Dermis microvascular lymphatic vessel endothelial cell (primary cell): ENCODE measurements at places on chromosomes 4 and X.

GRCh38 chr4:19807505-19807904, 444.2 kb upstream of the SLIT2 start:
- DNase-seq = peak; percentile 22

- no peak for DNase-seq
Observed at GRCh38 chrX:100586747-100587146, 2.0 kb downstream of the TNMD start.

DNA sequence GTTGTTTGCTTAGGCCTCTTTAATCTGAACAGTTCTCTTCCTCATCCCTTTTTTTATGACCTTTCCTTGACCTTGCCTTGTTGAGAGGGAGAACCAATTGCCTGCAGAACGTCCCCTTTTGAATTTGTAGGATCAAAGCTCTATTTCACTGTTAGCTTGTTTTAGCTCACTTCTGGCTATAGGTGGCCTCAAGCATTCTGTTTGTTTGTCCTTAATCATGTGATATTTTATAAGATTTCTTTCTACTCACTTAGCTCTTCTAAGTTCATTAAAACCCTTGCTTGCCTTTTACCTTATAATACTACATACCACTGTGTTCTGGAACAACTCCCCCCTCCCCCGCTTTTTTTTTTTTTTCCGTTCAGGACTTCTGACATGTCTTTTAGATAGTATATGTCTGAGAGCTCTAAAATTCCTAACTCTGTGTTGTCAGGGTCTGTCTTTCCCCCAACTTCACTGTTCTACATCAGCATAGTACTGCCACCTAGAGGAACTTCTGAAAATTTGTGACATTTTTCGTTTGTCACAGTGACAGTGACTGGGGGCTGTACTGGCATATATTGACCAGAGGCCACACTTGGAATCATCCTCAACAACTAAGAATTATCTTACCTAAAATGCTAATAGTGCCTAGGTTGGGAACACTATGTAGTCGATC, 128.5 kb downstream of the LARP7 start:
- peak; percentile 28 for DNase-seq

DNA sequence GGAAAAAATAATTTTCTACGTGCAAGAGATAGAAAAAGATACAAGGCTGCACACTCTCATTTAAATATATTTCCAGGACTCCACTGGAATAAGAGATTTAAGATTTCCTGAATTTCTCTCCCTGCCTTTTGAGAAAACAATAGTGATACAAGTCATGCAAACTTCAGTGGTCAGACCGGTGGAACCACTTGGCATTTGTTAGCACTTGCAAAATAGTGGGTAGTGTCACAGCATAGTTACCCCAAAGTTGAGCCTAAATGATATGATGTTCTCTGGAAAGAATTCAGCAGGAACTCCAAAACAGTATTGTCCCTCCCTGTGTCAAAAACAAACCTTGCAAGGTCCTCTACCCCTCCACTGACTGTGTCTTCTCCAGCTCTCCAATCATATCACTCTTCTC, 102.3 kb downstream of the ANKRD50 start:
- DNase-seq = no peak

GRCh38 chr4:155479835-155480234, 103.1 kb upstream of the MAP9 start:
- no peak for DNase-seq

DNA sequence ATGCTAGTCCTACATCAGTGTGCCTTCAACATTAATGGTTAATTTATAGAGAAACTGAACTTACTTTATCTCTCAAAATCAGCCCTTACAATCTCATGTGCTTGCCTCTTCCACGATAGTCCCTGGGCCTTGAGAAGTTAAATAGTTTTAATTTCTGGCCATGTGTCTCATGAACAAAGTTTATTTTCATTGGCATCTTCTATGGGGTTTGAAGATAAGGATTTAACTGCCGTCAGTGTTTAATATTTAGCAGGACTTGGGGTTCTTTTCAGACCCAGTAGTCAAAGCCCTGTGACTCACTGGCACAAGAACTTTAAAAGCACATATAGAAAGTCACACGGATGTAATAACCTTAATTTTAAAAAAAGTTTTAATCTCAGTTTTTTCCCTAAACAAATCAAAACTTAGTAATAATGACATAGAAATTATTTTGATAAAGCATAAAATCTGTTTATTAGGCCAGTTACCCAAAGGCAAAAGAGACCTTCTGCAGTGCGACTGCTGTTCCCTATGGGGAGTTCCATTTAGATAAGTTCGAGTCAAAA, 10.1 kb upstream of the MPP1 start:
- no peak for DNase-seq

GRCh38 chr4:25814301-25815136, 48.3 kb downstream of the SEL1L3 start:
- no peak for DNase-seq

- DNase-seq = no peak
Observed at GRCh38 chrX:40282946-40283660, 185.3 kb upstream of the BCOR start.

DNA sequence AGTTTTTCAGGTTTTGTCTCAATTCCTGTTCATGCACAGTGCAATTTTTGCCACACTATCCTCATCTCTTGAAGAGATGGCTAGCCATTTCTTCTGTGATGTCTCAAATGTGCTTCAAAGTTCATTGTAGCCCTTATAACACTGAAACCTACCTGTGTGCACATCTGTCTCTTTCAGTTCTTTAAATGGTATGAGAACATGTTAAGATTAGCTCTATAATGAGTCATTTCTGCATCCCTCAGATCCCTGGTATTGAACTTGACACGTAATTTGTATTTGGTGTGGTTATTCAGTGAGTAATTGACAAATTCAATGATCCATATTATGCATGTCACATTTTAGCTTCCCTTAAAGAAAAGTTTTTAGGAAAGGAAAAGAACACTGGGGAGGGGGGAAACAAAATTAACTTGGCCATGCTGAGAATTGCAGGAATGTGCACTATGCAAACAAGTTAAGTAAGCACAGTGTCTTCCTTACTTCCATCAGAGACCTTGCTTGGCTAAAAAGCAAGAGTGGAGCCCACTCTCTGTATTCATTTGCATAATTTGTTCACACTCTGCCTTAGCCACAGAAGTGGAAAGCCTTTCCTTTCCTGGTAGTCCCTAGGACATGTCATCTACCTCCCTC, 659.8 kb upstream of the MAGEB2 start:
- DNase-seq = no peak

DNA sequence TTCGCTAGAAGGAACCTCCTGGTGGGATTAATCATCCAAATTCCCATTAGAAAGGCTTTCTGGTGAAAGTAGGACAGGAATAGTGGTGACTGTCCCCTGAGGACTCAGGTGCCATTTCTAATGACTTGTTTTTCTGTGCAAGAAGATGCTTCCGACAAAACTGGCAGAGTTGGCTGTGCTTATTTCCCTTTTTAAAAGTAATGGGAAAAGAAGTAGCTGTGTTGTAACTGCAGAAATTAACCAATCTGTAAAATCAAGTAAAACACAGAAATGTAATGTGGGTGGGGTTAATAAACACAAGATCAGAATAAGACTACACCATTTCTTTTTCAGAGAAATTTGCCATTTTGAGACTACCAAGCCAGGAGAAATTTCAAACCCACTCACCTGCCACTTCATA, 55.0 kb upstream of the FAM9B start:
- DNase-seq = no peak

GRCh38 chr4:87857789-87858188, 25.0 kb downstream of the MEPE start:
- no peak for DNase-seq

- DNase-seq = peak; percentile 2
Observed at GRCh38 chrX:44828008-44828605, 15.7 kb upstream of the DUSP21 start.

- no peak for DNase-seq
Observed at GRCh38 chrX:9493936-9494335, 29.1 kb downstream of the TBL1X start.

- DNase-seq = peak; percentile 27
Observed at GRCh38 chrX:103211012-103211715, 3.7 kb upstream of the BEX4 start.

DNA sequence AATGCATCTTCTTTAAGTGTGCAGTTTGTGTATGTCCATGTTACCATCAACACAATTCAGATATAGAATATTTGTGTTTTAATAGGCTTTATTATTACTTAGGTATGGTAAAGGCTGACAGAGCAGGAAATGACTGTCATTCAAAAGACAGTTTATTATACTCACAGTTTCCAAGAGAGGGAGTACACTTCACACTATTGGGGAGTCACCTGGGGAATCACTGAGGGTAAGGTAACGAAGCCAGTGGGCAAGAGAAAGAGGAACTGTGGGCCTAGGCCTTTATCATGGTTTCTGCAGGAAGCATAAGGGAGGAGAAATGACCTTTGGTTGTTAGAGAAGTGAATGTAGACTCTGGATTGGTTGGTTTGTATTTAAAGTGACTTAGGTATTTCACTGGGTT, 235.1 kb upstream of the HCCS start:
- no peak for DNase-seq

DNA sequence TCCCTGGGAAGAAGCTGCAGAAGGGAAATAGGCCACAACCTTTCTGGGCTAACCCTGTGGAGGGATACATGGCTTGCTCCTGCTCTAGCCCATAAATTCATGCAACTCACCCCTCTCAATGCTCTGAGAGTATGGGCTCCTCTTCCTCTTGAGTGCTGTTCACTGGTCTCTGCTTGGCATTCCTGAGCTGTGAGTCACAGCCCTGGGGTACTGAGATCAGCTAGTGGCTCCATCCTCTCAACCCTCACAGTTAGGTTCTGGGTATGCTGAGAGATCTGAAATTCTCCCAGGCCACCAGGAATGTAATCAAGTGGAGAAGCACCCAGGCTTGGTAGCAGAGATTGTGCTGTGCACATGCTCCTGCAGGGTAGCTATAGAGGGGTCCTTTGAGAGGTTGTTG, 60.6 kb upstream of the SPANXN2 start:
- no peak for DNase-seq

DNA sequence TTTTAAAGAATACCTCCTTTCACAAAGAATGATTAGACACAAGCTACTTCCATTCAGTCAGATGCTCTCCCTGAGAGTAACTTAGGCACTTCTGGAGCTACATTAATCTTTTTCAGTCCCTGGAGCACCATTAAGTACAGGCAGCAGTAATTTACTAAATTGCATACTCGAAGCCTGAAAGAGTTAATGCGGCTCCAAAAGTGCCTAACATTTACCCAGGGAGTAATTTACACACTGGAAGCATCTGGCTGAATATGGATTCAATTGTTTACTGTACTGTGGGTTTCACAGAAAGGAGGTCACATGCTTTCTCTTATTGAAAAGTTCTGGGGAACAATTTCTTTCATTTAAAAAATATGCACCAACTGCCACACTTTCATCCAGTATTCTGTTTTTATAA, 260.8 kb upstream of the TENM3 start:
- no peak for DNase-seq

DNA sequence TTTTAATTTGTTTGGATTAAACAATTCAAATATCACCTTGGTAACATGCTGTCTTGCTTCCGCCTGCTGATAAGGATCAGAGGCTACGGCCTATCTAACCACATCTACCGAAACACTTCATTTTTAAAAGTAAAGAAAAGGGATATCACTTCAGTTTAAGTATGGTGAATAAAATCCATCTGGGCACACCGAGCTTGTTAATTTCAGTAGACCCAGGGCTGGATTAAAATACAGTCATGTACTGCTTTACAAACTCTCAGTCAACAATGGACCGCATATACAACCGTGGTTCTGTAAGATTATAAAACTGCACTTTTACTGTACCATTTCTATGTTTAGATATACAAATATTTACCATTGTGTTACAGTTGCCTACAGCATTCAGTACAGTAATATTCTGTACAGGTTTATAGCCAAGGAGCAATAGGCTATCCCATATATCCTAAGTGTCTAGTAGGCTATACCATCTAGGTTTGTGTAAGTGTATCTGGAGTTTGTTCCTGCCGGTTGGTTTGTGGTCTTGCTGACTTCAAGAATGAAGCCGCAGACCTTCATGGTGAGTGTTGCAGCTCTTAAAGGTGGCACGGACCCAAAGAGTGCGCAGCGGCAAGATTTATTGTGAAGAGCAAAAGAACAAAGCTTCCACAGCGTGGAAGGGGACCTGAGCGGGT, 40.0 kb downstream of the SEPTIN11 start:
- DNase-seq = no peak

DNA sequence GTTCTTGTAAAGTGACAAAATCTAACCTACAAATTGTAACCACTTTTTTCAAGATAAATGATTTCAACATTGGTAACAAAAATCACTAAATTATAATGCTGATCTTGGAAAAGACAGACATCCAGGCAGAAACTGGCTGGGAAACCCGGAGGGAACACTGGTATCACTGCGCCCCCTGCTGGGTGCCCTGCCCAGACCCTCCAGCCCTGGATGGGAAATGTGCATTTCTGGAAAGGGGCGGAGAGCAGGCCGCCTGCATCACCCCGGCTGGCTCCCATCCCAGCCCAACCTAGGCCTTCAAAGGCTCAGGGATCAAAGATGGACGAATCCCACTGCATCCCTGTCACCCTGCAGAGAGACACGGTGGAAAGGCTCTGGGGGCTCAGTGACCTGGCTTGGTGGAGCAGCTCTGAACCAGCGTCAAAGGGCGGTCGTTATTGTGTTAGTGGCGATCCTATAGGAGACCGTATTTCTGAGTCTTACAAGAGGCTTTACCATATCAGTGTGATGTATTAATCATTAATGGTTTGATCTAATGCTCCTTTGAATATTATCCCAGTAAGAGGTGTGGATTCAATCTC, 37.3 kb downstream of the ACOX3 start:
- DNase-seq = peak; percentile 52

GRCh38 chr4:78645853-78646757, 94.5 kb downstream of the ANXA3 start:
- peak; percentile 88 for DNase-seq

GRCh38 chr4:110793890-110794554, 171.1 kb upstream of the PITX2 start:
- no peak for DNase-seq

GRCh38 chrX:134161162-134161561, 75.8 kb upstream of the CCDC160 start:
- no peak for DNase-seq

GRCh38 chr4:92451782-92452181, 148.0 kb downstream of the GRID2 start:
- no peak for DNase-seq

DNA sequence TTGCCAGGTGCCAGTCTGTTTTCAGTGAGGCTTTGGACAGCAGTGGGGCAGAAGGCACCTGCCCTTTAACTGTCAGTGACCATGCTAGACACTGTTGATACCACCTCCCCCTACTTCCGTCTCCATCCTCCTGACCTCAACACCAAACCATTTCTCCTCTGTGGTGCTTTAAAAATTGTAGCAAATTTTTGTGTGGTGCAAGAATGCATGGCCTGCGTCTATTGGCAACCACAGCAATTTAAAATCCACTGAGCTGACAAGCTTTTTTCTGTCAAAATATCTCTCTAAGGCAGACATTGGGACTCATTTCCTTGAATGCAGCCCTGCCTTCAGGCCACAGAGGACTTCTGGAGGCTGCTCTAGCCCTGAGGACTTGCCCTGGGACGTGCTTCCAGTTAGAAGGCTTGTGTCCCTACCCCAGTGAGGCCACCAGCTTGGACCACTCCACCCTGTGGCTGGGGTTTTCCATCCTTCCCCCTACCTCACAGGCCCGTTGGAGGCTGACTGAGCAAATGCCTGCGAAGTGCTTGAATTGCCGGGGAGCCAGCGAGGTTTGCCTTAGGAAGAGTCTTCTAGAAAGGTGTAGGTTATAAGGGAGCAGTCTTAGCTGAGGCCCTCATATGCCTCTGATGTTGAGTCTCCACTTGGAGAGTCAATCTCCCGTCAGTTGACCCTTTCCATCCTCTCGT, 6.9 kb downstream of the PRRG3 start:
- DNase-seq = no peak

- DNase-seq = no peak
Observed at GRCh38 chr4:168723569-168723968, 226.7 kb downstream of the PALLD start.

- peak; percentile 40 for DNase-seq
Observed at GRCh38 chr4:185142912-185143600, at the start of gene SLC25A4. Gene SLC25A4, plus strand, starts transcription at chr4:185143266. Its CDS starts 107 bp downstream, at chr4:185143373.
